Stromal cell of bone marrow (primary cell): ENCODE measurements at places on chromosomes 2 and 18.

DNA sequence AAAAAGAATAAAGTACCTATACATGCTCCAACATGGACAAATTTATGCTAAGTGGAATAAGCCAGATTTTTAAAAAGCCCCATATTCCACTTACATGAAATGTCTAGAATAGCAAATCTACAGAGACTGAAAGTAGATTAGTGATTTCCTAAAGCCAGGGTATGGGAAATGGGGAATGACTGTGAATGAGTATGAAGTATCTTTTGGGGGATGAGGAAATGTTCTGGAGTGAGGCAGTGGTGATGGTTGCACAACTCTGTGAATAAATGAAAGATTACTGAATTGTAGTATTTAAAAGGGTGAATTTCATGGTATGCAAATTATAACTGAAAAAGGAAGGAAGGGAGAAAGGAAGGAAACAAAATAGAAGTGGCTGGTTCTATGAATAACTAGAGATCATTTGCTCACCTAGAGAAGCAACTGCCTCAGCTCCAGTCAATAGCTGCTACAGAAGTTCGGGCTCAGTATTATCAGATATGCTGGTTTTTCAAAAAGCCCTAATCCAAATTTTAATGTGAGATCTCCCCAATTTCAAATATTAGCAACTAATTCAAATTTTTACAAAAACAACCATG lies 39.3 kb downstream of the MAP3K2 start:
- DNase-seq = peak; percentile 11

DNA sequence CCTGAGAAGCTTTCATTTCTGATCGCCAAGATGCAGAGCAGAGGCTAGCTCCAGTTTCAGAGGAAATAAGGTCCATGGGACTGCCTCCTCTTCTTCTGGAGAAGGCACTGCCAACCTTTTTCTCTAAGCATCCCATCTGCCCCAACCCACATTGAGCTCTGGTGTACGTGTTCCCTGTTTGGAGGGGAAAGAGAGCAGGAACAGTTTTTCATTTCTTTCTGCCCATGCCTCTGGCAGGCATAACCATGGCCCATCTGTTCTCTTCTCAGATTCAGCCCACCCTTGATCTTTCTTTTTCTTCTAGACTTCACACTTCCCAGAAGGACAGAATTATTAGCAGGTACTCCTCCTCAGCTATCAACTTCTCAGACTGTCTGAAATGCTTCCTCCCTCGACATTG lies 1110.3 kb upstream of the KLHL29 start:
- no peak for DNase-seq

DNA sequence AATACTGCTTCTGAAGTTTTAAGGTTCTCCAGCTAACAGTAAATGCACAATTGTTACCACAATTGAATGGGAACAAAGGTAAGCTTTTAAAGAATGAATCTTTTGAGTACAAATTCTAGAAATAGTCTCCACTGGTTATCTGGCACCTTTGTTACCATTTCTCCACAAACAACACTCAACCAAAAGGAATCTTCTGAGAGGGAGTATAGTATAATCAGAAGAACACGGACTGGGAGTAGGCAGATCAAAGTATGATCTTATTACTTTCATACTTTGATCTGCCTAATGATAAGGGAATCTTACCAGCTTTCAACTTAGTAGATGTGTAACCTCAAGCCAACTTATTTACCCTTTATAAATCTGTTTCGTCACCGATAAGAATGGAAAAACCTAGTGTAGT lies 1.4 kb downstream of the CEP76 start:
- no peak for DNase-seq

DNA sequence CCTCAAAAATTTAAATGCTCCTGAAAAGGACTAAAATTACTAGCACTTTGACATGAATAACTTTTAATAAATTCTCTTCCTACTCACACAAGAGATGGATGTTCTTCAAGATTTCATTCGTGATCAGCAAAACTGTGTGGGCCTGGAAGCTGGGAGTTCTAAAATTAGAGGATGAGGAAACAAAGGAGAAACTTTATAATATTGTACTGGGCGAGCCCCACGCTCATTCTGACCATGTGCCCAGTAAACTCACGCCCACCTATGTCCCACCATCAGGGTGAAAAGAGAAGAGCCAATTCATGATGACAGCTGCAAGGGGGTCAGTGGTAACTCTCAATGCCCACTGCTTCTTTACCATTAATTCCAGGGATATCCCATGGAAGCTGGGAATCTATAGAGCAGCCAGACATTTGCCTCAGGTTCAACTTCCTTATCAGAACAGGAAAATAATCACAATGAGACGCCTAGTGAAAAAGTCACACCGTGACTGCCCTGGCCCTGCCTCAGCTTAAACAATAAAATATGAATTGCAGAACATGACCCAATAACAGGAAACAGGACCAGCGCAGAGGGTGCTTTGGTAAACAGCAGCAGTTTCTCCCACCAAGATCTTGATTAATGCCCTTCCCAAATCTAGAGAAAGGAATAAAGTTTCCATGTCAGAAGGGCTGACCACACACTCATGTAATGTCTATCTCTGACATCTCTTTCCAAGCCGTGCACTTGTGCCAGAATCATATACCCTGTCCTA lies 438.6 kb downstream of the TXNL1 start:
- peak; percentile 2 for DNase-seq

DNA sequence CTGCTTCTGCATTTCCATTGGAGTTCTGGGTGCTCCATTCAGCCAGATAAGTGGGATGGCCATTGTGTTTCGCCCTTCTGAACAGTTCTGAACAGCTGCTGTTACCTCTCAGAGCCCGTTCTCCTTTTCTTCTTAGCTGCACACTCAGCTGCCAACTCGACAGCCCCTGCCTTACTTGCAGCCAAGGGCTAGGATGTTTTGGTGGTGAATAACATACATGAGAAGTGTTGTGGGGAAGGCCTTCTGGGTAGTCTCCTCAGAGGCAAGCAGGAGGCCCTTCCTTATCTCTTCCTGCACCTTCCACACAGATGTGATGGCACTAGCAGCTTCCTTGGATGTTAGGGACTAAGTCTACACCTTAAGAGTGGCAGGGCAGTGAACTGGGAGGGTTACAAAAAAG lies 138.4 kb upstream of the NOSTRIN start:
- DNase-seq = no peak

- no peak for DNase-seq
Observed at GRCh38 chr2:47715552-47715951, 67.4 kb upstream of the MSH6 start.

DNA sequence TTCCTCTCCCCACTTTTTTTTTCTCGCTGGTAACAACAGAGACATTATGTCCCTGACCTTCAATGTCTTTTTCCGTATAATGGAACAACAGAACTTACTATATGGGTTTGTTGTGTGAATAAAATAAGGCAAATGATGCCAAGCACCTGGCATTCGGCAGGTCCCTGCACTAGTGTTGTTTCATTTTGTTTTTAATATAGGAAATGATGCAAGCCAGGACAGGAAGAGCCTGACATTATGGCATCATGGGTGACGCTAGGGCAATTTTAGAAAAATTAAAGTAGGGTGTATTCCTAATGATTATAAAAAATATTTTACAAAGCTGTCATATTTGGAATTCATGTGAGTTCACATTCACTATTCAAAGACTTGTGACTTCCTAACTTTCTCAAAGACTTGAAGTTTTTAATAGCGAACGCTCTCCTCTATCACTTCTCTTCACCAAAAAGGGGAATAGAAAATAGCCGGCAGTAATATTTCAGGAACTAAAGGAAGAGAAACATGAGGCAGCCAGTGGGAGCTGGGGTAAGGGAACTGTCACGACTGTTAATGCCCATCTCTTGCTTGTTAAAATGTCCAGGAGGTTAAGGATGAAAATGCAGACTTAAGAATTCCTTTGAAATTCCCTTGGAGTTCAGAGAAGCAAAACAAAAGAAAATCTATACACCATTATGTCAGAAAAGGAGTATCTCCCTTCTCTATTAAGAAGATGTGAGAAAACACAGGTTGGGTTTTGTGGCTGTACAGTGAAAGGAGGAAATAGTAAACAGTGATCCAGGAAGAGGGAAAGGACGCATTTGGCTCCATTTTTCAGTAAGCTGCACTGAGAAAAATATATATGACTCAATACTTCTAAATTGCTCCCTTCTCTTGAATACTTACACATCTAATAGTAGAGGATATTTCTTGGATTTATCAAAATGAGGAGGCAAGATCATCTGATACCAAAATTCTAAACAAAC lies 60.2 kb downstream of the DPP4 start:
- no peak for DNase-seq

GRCh38 chr2:128686881-128687555 lies 368.4 kb upstream of the HS6ST1 start:
- DNase-seq = no peak

DNA sequence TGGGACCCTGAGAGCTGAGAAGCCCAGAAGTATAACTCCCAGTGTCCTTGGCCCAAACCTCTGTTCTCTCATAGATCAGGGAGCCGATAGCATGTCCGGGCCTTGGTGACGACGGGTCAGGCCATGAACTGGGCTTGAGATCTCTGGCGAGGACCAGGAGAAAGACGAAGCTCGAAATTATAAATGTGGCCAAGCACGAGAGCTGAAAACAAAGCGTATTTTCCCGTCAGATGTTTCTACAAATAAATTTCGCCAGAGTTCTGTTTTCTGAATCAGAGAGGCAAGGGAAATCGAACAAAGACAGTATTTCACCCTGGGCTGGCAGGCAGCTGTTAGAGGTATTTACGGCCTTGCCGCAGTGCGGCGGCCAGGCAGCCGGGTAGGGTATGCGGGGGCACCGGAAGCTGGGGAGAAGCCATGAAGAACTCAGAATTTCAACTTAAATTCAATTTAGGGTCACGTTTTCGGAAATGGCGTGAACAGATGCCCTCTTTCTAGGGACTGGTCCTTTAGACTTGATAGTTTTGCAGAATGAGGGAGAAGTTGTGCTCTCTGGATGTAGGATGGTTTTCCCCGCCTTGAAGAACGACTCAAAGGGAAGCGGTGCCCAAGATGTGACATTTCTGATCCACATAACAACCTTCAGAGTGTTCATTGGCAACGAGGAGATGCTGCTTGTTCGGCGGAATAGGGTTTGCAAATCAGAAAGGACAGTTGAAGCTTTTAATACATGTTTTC lies 9.6 kb downstream of the HOXD8 start:
- no peak for DNase-seq

DNA sequence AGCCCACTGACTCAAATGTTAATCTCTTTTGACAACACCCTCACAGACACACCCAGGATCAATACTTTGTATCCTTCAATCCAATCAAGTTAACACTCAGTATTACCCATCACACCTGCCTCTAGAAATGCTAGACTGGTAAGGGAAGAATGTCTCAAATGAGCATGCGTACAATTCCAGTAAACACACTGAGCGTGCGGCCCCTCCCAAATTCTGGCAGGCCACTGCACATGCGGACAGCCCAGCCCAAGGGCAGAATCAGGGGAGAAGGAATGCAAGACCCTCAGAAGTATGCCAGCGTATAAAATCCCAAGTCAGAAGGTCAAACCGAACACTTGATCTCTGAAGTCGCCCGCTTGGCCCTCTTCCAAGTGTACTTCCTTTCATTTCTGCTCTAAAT lies 7.6 kb upstream of the EMILIN2 start:
- DNase-seq = no peak

GRCh38 chr18:74524097-74524496 lies 10.2 kb upstream of the CNDP1 start:
- DNase-seq = no peak
